ENCODE measurements at places on chromosomes 5 and 9.

DNA sequence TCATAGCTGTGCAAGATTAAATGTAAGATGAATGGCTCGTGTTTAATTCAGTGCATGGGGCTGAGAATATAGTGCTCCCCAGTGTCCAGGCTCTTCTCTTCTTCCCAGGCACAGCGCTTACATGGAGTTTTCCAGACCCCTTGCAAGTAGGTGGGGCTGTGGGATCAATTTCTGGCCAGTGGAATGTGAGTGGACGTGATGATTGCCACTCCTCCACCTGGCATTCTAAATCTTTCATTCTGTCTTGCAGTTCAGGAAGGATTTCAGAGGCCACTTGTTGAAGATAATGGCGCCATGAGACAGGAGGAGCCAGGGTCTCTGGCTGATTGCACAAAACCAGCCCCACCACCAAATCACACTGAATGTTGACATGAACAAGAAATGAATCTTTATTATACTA, 7.2 kb upstream of the PIP5K1B start:
- DNase-seq: no peak

GRCh38 chr9:126704892-126705766, 91.4 kb downstream of the LMX1B start:
- DNase-seq: no peak

GRCh38 chr5:14213253-14213652, 70.1 kb downstream of the TRIO start:
- no peak for DNase-seq

DNA sequence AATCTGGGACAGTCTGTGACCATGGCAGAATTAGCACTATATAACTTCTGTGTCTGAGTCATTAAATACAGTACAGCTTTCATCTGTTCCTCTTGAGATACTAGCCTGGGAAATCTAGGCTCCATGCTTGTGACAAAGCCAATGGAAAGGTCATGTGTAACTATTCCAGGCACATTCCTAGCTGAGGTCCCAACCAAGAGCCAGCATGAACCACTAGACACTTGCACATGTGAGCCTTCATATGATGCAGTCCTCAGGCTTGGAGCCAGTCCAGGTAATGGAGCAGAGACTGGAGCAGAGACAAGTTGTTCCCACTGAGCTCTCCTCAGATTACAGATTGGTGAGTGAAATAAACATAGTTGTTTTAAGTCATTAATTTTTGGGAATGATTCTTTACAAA, 412.4 kb upstream of the ZNF462 start:
- peak; percentile 4 for DNase-seq

GRCh38 chr9:134284273-134284672, 42.0 kb upstream of the RXRA start:
- no peak for DNase-seq

- no peak for DNase-seq
Measured at GRCh38 chr9:84781458-84781857, 111.9 kb downstream of the NTRK2 start.

- DNase-seq: peak; percentile 73
Measured at GRCh38 chr5:141529002-141529401, 40.1 kb downstream of the PCDHGC5 start.

DNA sequence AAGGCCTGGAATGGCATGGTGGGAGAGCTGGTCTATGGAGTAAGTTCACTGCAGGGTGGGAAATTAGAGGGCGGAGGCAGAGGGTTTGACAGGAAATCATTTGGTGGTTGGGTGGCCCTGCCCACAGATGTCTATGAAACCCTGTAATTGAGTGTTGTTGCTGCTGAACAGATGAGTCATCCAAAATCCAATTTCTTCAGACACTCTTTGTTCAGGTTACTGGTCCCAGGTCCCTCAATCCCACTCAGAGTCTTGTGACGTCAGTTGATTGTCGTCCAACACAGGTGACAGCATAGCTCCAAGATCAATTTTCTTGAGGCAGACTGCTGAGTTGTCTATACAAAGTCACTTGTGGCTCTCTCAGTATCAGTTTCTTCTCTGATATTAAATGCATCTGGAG, 208.6 kb downstream of the GRIA1 start:
- no peak for DNase-seq

DNA sequence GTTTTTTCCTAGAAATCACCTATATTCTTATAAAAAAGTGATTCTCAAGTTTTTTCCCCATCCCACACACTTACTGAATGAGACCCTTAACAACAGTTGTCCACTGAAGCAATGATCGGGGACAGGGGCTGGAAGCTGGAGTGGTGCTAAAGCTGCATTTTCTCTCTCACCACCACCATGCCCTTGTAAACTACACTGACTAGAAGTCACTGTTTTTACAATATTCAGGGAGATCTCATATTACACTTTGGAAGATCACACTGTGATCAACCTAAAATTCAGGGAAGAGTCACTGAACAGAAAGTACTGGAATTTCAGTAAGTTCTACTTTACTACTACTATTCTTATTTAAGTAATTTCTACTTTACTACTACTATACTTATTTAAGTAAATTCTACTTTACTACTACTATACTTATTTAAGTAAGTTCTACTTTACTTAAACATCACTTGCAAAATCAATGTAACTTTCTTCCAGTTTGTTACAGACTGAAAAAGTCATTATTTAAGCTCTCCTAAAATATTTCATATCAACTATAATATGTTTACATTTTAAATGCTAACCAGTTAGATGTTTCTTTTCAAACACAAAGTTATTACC, 164.3 kb downstream of the AGTPBP1 start:
- peak; percentile 1 for DNase-seq
